Adipocyte (in vitro differentiated cells): ENCODE measurements at places on chromosomes 11 and 22.
A peak's percentile ranks its signal among the peaks of the same experiment; 100 is the strongest.

GRCh38 chr11:57324154-57324885 lies 432 bp downstream of the TNKS1BP1 start:
- DNase-seq, result peak; percentile 85

GRCh38 chr11:69816671-69817070 lies 2.5 kb downstream of the FGF3 start:
- no peak for DNase-seq

- no peak for DNase-seq
Observed at GRCh38 chr11:103372906-103373305, 263.7 kb downstream of the DYNC2H1 start.

DNA sequence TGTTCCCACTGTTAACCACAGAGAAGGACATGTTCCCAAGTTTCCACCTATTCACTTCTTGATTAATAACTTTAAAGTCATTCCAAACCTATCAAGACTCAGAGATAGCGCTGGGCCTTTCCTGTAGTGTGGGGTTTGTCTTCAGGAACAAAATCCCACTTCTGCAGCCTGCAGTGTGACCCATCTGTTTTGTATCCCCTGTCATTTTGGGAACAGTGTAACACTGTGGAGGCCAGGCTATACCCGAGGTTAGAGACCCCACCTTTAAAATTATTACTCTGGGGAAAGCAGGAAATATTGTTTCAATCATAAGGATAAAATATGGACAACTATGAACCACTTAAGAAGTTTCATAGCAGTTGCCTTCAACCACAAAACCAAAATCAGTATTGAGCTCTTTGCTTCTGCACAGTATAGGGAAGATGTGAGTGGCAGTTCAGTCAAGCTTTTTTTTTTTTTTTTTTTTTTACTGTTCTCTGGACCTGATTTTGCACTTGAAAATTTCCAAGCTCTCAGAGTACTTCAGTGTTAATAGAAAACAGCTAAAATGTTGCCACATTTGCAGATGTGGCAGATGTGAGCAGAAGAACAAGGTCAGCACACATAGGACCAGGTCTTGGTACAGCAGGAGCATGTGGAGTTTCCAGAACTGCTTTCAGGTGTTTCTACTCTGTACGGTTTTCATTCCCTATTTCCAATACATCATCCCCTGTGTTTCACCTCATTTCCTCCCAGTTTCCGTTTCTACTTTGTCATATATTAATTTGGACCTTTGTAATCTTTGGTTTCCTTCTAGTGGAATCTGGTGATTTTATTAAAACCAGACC lies 121.5 kb downstream of the MAML2 start:
- no peak for DNase-seq

GRCh38 chr22:24585461-24585860 lies 7.4 kb downstream of the LRRC75B start:
- no peak for DNase-seq

DNA sequence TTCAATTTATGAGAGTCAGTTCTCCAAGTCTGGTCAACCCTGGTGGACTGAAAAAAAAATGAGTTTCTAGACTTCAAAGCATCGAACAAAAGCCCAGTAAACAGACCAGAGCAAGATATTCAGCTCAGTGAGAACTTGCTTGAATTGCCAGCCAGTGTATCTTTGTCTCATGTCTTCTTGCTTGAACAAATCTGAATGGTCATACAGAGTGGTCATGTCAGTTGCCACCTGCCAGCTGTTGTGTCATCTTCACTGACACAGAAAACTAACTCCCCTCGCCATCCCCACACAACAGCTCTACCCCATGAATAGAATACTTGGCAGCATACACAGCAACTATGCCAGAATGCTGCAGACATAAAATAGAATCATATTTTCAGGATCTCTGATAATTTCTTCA lies 27.5 kb upstream of the CALCB start:
- DNase-seq, result no peak

GRCh38 chr22:21791635-21792625 lies 56.3 kb upstream of the YPEL1 start:
- DNase-seq, result no peak

GRCh38 chr22:38925571-38926041 lies 31.8 kb upstream of the APOBEC3A start:
- DNase-seq, result no peak

DNA sequence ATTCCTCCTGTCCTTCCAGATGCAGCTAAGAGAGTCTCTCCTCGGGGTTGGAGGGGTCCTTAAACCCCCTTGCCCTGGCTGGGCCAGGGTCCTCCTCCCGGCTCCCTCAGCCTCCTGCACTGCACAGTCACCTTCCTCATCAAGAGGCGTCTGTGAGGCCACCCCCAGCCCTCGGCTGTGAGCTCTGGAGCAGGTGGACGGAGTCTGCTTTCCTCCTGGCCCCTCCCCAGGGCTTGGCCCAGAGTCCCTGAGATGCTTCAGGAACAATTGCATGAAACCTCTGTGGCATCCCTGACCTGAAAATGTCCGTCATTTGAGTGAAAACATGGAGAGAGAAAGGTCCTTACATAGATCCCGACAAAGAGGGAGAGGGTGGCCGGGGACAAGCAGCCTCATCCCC lies 6.7 kb upstream of the FGF3 start:
- DNase-seq, result no peak

GRCh38 chr22:27716074-27716473 lies 85.5 kb downstream of the MN1 start:
- DNase-seq, result no peak

GRCh38 chr11:112583261-112583893 lies 322.7 kb upstream of the PLET1 start:
- DNase-seq, result no peak

GRCh38 chr22:38725900-38726655 lies 20.3 kb downstream of the GTPBP1 start:
- no peak for DNase-seq

DNA sequence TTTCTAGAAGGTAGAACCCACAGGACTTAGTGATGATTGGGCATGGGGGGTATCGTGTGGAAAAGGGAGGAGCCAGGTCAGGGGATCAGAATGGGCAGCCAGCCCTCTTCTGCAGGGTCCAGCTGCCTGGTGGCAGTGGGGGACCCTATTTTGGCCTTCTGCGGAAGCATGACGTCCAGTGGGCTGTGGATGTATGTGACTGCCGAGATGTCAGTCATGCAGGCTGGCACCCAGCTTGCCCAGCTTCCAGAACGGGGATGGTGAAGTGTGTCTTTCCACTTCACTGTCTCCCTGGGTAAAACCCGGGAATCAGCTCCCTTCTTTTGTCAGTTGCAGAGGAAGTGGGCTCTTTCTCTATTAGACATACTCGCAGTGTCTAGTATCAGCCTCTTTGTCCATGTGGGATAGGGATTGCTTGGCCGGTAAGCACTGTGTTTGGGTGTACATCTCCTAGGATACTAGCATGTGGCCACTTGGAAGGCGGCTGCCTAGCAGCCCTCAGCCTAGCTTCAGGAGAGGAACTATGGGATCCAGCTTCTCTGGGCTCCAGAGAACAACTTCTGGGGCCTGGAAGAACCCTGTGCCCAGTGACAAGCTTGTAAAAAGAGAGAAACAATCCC lies 51.4 kb downstream of the GRIK4 start:
- DNase-seq, result no peak

GRCh38 chr22:46446799-46447198 lies 90.6 kb downstream of the CELSR1 start:
- DNase-seq, result peak; percentile 35
